ENCODE measurements at places on chromosomes 3 and 15.

DNA sequence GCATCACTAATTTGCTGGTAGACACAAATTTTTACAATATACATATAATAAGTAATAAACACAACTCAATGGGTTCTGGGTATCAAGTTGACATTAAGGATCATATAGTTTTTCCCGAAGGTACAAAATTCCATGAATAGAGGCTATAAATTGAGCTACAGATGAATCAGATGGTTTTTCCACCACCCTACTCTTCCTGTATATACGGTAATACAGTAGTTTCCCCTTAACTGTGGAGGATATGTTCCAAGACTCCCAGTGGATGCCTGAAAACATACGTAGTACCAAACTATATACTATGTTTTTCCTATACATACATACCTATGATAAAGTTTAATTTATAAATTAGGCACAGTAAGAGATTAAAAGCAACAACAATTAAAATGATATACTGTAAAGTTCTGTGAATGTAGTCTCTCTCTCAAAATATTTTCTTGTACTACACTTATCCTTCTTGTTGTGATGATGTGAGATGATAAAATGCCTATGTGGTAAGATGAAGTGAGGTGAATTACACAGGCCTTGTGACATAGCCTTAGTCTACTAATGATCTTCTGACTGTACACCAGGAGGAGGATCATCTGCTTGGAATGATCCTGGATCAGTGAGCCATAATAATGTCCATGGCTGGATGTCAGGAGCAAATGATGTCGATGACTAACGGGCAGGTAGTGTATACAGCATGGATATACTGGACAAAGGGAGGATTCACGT lies 116.7 kb downstream of the NR1I2 start:
- peak; percentile 80 for DNase-seq

DNA sequence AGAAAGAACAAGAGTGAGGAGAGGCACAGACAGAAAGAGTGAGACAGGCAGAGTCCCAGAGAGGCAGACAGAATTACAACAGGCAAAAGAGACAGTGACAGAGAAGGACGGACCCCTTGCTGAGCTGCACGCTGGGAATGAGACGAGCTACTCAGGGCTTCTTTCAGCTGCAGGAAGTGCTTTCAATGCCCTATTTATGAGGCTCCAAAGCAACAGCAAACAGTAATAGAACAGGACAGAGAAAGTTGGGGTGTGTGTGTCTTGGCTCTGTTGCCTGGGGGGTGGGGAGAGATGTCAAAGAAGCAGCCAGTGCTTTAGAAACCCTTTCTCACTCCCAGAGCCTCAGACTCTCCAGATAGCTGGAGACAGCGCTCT lies 502 bp upstream of the TIMP4 start:
- DNase-seq, result no peak

- DNase-seq, result peak; percentile 82
Observed at GRCh38 chr3:195119461-195120266, 151.3 kb downstream of the XXYLT1 start.

DNA sequence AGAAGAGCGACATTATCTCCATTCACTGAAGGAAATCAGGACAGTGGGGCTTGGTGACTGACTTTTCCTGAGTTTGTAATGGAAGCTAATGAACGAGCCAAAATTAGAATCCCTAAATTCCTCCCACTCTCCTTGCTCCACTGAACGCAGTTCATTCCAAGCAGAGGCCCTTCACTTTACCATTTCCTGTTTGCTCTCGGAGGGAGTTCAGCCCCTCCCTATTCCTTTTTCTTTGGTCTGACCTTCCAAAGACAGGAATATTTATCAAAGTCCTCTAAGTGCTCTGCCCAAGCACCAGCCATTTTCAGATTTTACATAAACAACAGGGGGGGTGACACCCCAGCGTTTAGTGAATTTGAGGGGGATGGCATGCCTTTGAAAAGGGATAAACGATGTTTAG lies 24.0 kb upstream of the PTPRG start:
- no peak for DNase-seq

DNA sequence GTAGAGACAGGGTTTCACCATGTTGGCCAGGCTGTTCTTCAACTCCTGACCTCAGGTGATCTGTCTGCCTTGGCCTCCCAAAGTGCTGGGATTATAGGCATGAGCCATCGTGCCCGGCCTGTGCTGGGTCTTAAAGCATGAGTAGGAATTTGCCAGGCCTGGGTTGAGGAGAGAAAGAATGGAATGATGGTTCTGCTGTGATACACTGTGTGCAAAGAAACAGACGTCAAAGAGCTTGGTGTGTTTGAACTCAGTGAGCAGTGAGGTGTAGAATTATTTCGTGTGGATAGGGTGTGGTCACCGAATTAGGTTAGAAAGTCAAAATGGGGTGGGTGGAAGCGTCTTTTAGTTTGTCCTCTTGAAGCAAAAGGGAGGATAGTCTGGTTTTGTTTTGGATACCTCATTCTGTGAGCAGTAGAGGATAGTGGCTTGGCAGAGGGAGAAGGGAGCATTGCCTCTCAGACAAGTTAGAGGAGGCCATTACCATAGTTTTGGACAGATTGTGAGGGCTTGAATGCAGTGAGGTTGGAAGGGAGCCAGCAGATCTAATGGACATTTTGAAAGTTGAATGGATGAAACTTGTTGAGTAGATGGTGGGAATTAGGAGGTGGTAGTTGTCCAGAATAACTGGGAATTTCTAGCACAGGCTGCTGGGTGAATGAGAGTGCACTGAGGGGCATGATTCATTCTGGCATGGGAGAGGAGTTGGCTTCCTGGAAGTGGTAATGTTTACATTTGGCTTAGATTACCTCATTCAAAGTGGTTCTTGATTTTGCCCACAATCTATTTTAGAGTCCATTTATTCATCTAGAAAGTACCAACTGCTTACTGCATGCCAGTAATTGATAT lies 27.2 kb downstream of the AKAP13 start:
- DNase-seq, result peak; percentile 91

DNA sequence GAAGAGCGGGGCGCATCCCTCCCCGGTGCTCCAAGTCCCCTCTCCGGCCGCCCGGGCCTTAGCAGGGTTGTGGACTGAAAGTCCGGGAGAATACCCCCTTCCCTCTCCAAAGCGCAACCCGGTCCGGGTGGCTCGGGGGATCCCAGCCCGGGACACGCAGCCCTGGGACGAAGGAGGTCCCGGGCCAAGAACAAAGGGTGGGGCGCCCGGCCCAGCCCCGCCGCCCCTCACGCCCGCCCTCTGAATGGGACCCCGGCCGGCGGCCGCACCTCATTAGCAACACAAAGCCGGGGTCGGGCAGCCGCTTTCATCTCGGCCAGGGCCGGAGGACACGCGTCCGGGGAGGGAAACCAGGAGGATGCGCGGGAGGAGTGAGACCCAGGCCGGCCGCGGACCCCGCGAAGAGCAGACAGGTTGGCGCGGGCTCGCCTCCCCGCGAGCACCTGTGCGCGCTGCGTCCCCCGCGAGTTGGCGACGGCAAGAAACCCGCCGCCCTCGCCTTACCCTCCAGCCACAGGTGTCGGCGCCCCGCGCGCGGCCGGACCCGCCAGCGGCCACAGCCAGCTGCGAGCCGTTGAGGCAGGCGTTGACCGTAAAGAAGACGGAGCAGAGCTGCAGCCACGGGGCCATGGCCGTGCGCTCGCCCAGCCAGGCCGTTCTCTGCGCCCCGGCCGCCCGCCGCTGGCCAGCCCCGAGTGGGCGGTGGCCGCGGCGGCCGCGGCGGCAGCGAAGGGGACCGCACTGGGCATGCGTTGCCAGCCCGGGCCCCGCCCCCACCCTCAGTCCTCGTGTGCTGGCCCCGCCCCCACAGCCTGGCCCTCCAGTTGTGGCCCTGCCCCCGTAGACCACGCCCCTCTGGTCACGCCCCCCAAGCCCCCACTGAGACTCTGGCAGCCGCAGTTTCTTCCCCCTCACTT lies at the start of gene IL17RD:
TSS of gene IL17RD (minus strand) at position 697 of the 917 bp plus-strand sequence. CDS start at position 630, 67 bp downstream.
- peak; percentile 50 for DNase-seq

- peak; percentile 37 for DNase-seq
Observed at GRCh38 chr15:56428821-56429458, 36.0 kb downstream of the MNS1 start.

GRCh38 chr3:104316118-104316517 lies 1050.6 kb upstream of the ALCAM start:
- DNase-seq, result peak; percentile 19
